ENCODE measurements at places on chromosomes 5 and 9. TPM values are rescaled to one million over a fixed set of nuclear protein-coding genes. Genes with fewer than 3 reads are reported as not detected.

SCGB3A1 gene
- not detected for total RNA-seq

GPR151 gene
- not detected for total RNA-seq

DNA sequence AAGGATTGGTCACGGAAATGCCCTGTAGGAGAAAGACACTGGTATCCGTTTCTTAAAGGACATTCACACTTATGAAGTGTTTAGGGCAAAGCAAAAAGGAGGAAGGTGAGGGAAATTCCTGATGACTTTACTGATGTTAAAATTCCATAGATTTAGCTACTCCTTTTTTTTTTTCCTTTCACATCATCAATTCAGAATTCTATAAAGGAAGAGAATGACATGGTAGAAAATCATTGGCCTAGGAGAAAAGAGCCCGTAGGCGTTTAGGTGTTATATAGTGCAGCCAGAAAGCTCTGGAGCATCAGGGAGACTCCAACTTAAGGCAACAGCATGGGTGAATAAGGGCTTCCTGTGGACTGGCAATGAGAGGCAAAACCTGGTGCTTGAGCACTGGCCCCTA lies at the start of gene TSLP:
Gene TSLP, plus strand, starts transcription at position 301 of the 400 bp plus-strand sequence. CDS start 178 bp downstream, outside the sequence.
- no peak for DNase-seq

GRCh38 chr9:107242073-107243030 lies 40.7 kb upstream of the RAD23B start:
- peak; percentile 54 for DNase-seq

- no peak for DNase-seq
Measured at GRCh38 chr5:142697356-142698255, 11.7 kb upstream of the FGF1 start.
